ENCODE measurements at places on chromosomes 1 and 21.

DNA sequence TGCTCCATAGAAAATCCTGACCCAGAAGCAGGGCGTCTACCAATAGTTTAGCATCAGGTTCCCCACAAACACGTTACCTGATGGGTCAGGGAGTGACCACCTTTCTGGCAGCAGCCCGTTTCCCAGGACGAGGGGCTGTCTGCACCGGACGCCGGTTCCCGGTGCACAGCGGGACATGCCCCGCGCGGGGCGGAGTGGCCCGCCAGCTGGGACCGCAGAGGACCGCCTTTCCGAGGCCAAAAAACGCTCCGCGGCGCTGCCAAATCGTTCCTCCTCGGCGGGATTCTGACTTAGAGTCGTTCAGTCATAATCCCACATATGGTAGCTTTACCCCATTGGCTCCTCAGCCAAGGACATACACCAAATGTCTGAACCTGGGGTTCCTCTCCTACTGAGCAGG lies 126.1 kb downstream of the LIPI start:
- DNase-seq = no peak

GRCh38 chr1:192161976-192162375 lies 3.7 kb downstream of the RGS18 start:
- no peak for DNase-seq

GRCh38 chr1:184025242-184025675 lies 12.3 kb downstream of the COLGALT2 start:
- no peak for DNase-seq

GRCh38 chr1:182756423-182756822 lies 33.1 kb upstream of the NPL start:
- no peak for DNase-seq

GRCh38 chr1:9658199-9658598 lies 6.7 kb downstream of the PIK3CD start:
- no peak for DNase-seq

GRCh38 chr1:231950331-231951128 lies 323.9 kb downstream of the DISC1 start:
- no peak for DNase-seq

DNA sequence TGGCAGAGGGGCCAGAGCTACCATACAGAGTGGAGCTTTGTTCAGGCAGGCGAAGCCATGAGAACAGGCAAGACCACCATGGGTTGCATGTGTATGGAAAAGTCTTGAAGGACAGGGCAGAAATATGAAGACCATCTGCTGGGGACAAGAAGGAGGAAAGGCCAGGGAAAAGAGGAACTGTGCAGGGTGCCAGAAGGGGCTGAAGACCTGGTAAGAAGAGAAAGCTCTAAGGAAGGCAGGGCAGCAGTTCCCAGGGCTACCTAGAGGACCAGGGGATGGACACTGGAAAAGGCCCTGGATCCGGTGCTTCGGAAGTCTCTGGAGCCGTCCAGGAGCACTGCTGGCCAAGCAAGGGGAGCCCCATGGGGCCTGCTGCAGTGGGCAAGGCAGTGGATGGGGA lies 43.4 kb downstream of the PKP1 start:
- DNase-seq = no peak

DNA sequence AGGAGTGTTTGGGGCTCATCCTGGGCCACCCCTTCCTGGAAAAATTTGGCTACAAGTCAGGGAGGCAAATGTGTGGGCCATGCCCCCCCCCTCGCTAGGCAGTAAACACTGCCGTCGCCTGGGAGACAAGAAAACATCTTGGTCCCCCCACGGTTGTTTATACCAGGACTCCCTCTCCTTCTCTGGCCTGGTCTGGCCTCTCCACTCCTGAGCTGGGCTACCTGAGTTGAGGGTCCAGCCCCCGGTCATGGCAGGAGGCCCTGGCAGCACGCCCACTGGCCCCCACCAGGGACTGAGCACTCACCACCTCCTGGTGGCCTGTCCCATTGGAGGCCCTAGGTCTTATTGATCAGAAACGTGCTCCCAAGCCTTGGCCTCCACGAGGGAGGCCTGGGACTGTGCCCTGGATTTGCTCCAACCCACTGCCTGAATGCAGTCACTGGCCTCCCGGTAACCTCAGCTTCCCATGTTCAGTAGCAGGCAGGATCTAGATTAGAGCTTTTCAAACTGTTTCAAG lies 15.8 kb downstream of the KCNQ4 start:
- no peak for DNase-seq

DNA sequence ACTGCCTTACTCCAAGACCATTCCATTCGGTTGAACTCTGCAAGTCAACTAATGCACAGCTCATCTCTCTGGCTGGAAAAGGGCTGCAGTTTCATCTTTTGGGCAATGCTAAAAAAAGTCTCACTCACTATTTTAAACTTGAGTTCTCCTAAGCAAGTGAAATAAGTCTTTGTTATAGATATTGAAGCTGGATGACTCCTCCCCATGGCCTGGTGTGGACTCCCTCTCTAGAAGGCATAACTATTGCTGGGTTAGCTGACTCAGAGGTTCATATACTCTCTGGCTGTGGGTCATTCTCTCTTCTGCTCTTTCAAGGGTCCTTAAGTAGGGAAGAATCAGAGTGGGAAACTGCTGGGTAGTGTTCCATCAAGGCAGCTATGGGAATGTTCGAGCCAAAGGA lies 88.0 kb downstream of the XCL2 start:
- DNase-seq = no peak

- no peak for DNase-seq
These were observed 37.3 kb upstream of the EDN2 start for GRCh38 chr1:41521766-41522165.

- no peak for DNase-seq
These were observed 47.1 kb downstream of the PACC1 start for GRCh38 chr1:212367474-212368072.

DNA sequence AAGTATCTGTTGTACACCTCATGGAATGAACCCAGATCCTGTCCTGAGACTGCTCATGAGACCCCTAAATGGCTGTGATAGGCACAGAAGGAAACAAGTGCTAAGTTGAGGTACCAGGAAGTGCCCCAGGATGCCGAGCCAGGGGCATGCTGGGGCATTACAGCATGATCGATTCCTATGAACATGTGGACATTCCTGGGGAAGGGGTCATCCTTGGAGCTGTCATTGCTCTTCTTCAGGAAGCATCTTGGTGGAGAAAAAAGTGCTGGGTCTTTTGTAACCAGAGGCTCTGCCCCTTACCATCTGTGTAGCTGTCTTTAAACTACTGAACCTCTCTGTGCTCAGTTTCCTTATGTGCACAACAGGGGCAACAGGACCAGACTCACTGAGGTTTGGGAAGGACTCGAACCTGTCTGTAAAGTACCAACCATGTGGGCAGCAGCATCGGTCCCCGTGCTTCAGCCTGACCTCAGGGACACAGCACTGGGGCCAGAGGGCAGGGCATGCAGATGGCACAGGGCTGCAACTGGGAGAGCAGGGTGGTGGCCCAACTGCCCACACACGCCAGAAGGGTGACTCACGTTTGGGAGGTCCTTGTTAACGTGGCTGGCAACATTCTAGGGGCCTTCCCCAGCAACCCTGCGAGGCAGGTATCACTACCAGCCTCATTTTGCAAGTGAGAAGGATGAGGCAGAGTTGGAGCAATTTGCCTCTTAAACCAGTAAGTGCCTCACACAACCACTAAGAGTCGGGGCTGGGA lies 142.3 kb upstream of the EDN2 start:
- no peak for DNase-seq

DNA sequence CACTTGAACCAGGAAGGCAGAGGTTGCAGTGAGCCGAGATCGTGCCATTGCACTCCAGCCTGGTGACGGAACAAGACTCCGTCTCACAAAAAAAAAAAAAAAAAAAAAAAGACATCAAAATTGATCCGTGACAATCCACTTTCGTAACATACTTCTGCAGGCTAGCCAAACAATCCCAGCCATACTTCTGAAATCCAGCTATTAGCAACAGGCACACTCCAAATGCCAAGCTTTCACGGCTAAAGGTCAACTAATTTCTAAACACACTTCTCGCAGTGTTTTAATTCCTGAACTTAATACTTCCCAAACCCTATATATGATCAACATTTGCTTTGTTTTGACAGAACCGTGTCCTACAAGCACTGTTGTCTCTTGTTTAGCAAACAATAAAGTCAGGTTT lies 411.3 kb upstream of the RUNX1 start:
- no peak for DNase-seq

- no peak for DNase-seq
These were observed 25.6 kb downstream of the EYA3 start for GRCh38 chr1:28062806-28063205.

- DNase-seq = peak; percentile 74
These were observed 10.4 kb downstream of the EMC1 start for GRCh38 chr1:19240673-19241538.

DNA sequence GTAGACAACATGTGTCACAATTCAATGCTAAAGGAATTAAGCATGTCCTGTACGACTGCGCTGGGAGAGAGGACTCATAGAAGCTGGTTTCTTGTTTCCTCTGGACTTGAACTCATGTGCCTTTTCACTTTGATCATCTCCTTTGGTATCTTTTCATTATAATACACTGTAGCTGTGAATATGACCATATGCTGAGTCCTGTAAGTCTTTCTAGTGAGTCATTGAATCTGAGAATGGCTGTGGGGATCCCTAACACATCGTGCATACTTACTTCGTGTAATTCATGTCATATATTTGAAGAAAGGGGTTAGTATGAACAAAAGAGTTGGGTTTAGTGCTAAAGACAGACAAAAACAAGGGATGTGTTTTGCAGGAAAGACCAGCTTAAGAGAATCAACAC lies 148.1 kb upstream of the RUNX1 start:
- no peak for DNase-seq

- DNase-seq = peak; percentile 88
These were observed 12.6 kb downstream of the ZC3H12A start for GRCh38 chr1:37486680-37487618.

GRCh38 chr1:91806769-91807700 lies 78.9 kb downstream of the TGFBR3 start:
- DNase-seq = no peak

DNA sequence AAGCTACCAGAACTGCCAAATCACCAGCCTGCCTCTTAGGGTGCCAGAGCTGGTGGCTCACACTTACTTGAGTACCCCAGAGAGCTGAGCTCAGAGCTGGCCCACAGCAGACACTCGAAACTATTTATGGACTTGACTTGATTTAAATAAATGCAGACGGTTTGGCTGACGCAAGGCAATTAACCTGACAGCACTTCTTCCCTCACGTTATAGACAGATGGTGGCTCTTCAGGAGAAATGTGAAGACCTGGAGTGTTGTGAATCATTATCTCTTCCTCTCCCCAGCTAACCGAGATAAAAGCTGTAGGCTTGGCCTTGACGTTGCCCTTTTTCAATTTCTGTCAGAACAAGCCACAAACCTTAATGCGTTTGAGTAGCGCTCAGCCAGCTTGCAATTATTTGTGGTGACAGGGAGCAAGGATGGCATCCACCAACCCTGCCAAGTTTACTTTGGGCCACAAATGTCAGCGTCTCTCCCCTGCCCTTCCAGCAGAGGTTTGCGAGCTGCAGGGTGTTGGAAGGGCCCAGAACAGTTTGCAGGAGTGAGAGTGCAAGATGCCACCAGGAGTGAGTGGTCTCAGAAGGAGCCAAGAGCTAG lies 34.0 kb upstream of the BCAR3 start:
- DNase-seq = no peak

DNA sequence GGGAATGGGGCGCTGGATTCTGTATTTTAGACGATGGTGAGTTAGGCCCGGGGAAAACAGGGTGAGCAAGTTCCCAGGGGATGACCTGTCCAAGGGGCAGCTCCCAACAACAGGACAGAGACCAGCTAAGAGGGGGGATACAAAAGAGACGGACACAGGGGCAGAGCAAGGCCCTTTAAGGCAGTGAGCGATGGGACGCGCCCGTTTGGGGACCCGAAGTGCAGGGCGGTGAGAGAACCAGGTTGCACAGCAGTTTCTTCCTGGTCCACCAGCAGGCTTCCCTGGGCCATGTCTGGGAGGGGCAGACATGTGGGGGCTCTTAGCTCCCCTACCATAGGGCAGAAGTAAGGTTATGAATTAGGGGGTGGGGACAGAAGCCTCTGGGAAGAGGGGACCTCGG lies 22.0 kb downstream of the INAVA start:
- no peak for DNase-seq

- peak; percentile 58 for DNase-seq
These were observed 76.5 kb upstream of the BTG3 start for GRCh38 chr21:17688912-17689874.

DNA sequence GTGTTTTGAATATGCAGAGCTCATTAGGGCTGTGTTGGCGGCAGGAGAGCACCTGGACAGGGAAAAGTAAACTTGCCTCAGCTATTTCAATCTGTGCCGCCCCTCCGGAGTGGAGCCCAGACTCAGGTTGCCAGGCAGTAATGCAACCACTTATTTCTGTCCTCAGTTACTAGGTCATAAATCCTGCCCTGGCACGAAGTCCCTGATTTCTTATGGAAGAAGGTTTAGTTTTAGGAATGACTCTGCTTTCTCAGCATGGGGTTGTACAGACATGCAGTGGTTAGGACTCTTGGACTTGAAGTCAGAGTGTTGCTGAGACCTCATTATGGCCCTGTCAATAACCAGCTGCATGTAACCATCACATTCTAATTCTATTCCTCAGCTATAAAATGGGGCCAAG lies 98.3 kb upstream of the FGGY start:
- DNase-seq = no peak

GRCh38 chr21:16040601-16041000 lies 310.8 kb downstream of the USP25 start:
- DNase-seq = no peak

GRCh38 chr1:63951059-63951946 lies 177.5 kb downstream of the ROR1 start:
- DNase-seq = no peak

DNA sequence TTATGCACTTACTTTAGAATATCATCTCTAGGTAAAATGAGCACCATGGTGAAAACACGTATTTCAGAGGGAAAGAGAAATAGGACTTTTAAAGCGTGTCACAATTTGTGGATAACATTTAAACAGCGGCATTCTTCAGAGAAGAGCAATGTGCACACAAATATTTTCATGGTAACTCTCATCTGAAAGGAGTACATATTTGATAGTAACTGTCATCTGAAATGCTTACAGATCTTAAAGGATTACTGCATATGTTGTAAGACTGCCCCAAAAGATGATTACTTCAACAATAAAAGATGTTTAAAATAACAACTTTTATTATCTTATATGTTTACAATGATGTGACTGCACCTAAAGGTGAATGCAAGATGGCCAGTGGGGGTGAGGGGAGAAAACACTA lies 408.8 kb downstream of the PLA2G4A start:
- DNase-seq = no peak

GRCh38 chr1:202938287-202938925 lies 11.4 kb upstream of the KLHL12 start:
- DNase-seq = no peak

- no peak for DNase-seq
These were observed 103.7 kb upstream of the NFIA start for GRCh38 chr1:60978421-60979357.

Data from activated CD4-positive, CD25-positive, alpha-beta regulatory T cell treated with anti-CD3 and anti-CD28 coated beads, Interleukin-2, amount 50 U/mL, for 72 hours (primary cell).